Skin of body (tissue), 3 donors: ENCODE measurements at places on chromosomes 6 and 20. TPM values are rescaled to one million over a fixed set of nuclear protein-coding genes. Genes with fewer than 3 reads are reported as not detected.

AK9 gene
- total RNA-seq = 5.8 TPM

ZNF831 gene
- total RNA-seq = 0.20 TPM

C6orf136 gene
- total RNA-seq = 5.2 TPM

NMBR gene
- not detected for total RNA-seq

GSTA2 gene
- total RNA-seq = not detected

CDSN gene
- 37.1 TPM for total RNA-seq

PRICKLE4 gene
- total RNA-seq = 2.4 TPM
